ENCODE measurements at places on chromosomes 3 and 15. TPM values are rescaled to one million over a fixed set of nuclear protein-coding genes. Genes with fewer than 3 reads are reported as not detected.

The TEX55 gene
- total RNA-seq: not detected

The SSUH2 gene
- total RNA-seq: 1.2 TPM

The CIP2A gene
- total RNA-seq: 13.1 TPM

The ERICH6 gene
- total RNA-seq: 0.07 TPM

The AADACL2 gene
- total RNA-seq: not detected

Data from A549 treated with dexamethasone at 1 μM for 4 hours (cell line).